Cardiac muscle cell (in vitro differentiated cells and primary cell): ENCODE measurements at places on chromosomes 2 and 18. TPM values are rescaled to one million over a fixed set of nuclear protein-coding genes. Genes with fewer than 3 reads are reported as not detected.

Gene TMEM169
- polyA plus RNA-seq, result 0.65 and 1.9 TPM in 2 replicates

Gene MIB1
- polyA plus RNA-seq, result 8.9 and 12.8 TPM in 2 replicates

Gene RND3
- 4.2 and 4.3 TPM in 2 replicates for polyA plus RNA-seq

Gene LIMS1
- polyA plus RNA-seq, result 29.8 and 34.6 TPM in 2 replicates

Gene PFN4
- polyA plus RNA-seq, result 0.36 and 1.9 TPM in 2 replicates

Gene CRYGC
- polyA plus RNA-seq, result not detected in 2 replicates

Gene CRYGD
- polyA plus RNA-seq, result not detected in 2 replicates

Gene LOXHD1
- polyA plus RNA-seq, result 0.32 TPM in 1 of 2 replicates, not detected in the other

Gene SCYGR3
- not detected in 2 replicates for polyA plus RNA-seq

Gene GALNT5
- polyA plus RNA-seq, result 1.3 and 1.8 TPM in 2 replicates

Gene ABCB11
- 0.02 and 0.06 TPM in 2 replicates for polyA plus RNA-seq

Gene SDC1
- 12.9 and 14.0 TPM in 2 replicates for polyA plus RNA-seq

Gene MRPS9
- 75.9 and 85.3 TPM in 2 replicates for polyA plus RNA-seq

Gene FOXI3
- not detected in 2 replicates for polyA plus RNA-seq

Gene RGPD3
- 0.05 and 0.14 TPM in 2 replicates for polyA plus RNA-seq

Gene STAT4
- polyA plus RNA-seq, result 0.31 and 0.87 TPM in 2 replicates

Gene KCNG2
- polyA plus RNA-seq, result 0.15 and 0.26 TPM in 2 replicates

Gene SNRNP200
- polyA plus RNA-seq, result 96.4 and 97.1 TPM in 2 replicates

Gene HS1BP3
- 12.0 and 13.5 TPM in 2 replicates for polyA plus RNA-seq

Gene CWC22
- 21.2 and 21.7 TPM in 2 replicates for polyA plus RNA-seq

Gene SLC25A52
- polyA plus RNA-seq, result not detected in 2 replicates

Gene COL4A4
- 0.07 and 0.16 TPM in 2 replicates for polyA plus RNA-seq

Gene KHK
- 12.9 and 19.2 TPM in 2 replicates for polyA plus RNA-seq

Gene MROH2A
- polyA plus RNA-seq, result 0.69 TPM in 1 of 2 replicates, not detected in the other

Gene PLGLB2
- 0.57 and 0.60 TPM in 2 replicates for polyA plus RNA-seq

Gene ITPRIPL1
- polyA plus RNA-seq, result 1.3 and 1.5 TPM in 2 replicates

Gene C18orf54
- 0.84 and 5.3 TPM in 2 replicates for polyA plus RNA-seq

Gene COX7A2L
- 187 and 197 TPM in 2 replicates for polyA plus RNA-seq

Gene CREG2
- polyA plus RNA-seq, result 2.2 and 4.1 TPM in 2 replicates

Gene NYAP2
- not detected in 2 replicates for polyA plus RNA-seq

Gene THUMPD2
- polyA plus RNA-seq, result 11.8 and 12.1 TPM in 2 replicates

Gene SCG2
- polyA plus RNA-seq, result not detected in 2 replicates

Gene SERPINB10
- not detected in 2 replicates for polyA plus RNA-seq

Gene TXNDC2
- not detected in 2 replicates for polyA plus RNA-seq

Gene FER1L5
- 1.9 and 2.6 TPM in 2 replicates for polyA plus RNA-seq

Gene CNDP1
- polyA plus RNA-seq, result 0.55 TPM in 1 of 2 replicates, not detected in the other

Gene LIPG
- 1.5 and 2.8 TPM in 2 replicates for polyA plus RNA-seq

Gene GKN1
- polyA plus RNA-seq, result not detected in 2 replicates

Gene LTBP1
- 216 and 265 TPM in 2 replicates for polyA plus RNA-seq

Gene CD28
- polyA plus RNA-seq, result not detected in 2 replicates

Gene CNTNAP5
- not detected in 2 replicates for polyA plus RNA-seq

Gene LYG1
- polyA plus RNA-seq, result 1.7 and 1.8 TPM in 2 replicates

Gene RIT2
- not detected in 2 replicates for polyA plus RNA-seq

Gene TMEM163
- 58.1 and 75.9 TPM in 2 replicates for polyA plus RNA-seq

Gene MATN3
- polyA plus RNA-seq, result 4.8 and 10.3 TPM in 2 replicates

Gene ANKMY1
- 7.6 and 10.1 TPM in 2 replicates for polyA plus RNA-seq

Gene CDH2
- polyA plus RNA-seq, result 324 and 381 TPM in 2 replicates
